ENCODE measurements at places on chromosomes 6 and 20. TPM values are rescaled to one million over a fixed set of nuclear protein-coding genes. Genes with fewer than 3 reads are reported as not detected.

The SNAI1 gene
- total RNA-seq: 0.31 TPM

The BTN1A1 gene
- 0.07 TPM for total RNA-seq

The SPTLC3 gene
- total RNA-seq: 0.15 TPM

The COL21A1 gene
- not detected for total RNA-seq

The SLC22A2 gene
- not detected for total RNA-seq

The EPB41L2 gene
- 37.7 TPM for total RNA-seq

The KIF3B gene
- total RNA-seq: 27.6 TPM

The NRSN1 gene
- total RNA-seq: not detected

The GSTA1 gene
- total RNA-seq: not detected

The TRIM15 gene
- total RNA-seq: 2.2 TPM

The SCAF8 gene
- 27.2 TPM for total RNA-seq

The HLA-A gene
- total RNA-seq: 1,515 TPM

The EEF1E1 gene
- 65.2 TPM for total RNA-seq

The SEMG1 gene
- total RNA-seq: not detected

The MOG gene
- not detected for total RNA-seq

The MPIG6B gene
- 0.49 TPM for total RNA-seq

The ERMARD gene
- 21.1 TPM for total RNA-seq

The OR2B6 gene
- not detected for total RNA-seq

The SLC17A3 gene
- not detected for total RNA-seq

The POU5F1 gene
- not detected for total RNA-seq

The LY6G6C gene
- total RNA-seq: not detected
